ENCODE measurements at places on chromosomes 2 and 18.

DNA sequence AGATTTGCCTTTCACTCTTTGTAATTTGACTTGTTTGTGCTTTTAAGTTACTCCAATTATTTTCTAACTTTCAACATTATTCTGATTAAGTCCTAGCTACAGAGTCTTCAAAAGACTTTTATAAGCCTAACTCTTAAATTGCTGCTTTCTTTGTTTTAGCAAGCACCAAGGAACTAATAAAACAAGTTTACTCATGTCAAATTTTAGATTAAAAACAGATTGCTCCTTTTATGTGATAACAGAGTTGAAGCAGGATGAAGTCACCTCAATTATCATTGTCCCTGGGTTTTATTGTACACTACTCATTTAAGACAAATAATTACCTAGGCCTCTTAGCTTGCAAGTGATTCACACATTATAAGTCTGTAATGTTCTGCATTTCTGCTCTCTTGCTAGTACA is 678.4 kb downstream of the ERBB4 start:
- no peak for DNase-seq

- no peak for DNase-seq
These were observed 91.4 kb upstream of the IL1R2 start for GRCh38 chr2:101900375-101900774.

DNA sequence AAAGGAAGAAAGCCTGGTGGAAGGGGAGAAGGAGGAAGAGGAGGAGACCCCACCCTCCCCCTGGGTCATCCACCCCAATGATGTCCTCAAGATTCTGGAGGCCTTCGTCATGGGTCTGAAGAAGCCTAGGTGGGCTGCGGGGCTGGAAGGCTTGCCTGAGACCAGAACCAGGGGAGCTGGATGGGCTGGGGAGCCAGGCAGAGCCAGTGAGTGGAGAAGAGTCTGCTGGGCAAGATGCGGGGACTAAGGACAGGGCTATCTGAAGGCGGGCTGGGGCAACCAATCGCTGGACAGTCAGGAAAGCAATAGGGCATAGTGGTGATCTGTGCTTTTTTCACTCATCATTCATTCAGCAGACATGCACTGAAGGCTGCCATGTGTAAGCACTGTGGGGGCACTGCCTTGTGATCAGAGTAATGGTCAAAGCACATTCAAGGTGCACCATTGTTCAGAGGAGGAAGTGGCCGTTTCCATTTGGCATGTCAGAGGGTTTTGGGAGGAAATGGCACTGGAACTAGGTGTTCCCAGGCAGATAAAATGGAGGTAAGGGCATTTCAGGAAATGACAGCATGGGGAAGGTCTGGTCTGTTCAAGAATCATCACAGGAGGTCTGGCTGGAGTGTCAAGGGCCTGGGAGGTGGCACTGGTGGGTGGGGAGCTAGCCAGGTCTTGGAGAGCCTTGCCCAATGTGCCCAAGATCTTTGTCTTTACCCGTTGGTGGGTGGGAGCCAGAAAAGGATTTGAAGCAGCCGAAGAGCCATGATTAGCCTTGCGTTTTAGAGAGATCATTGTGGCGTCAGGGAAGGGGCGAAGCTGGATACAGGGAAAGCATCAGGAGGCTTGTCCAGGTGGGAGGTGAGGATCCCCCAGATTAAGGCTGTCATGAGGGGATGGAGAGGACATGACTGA is 24.2 kb downstream of the OTOF start:
- DNase-seq: no peak

DNA sequence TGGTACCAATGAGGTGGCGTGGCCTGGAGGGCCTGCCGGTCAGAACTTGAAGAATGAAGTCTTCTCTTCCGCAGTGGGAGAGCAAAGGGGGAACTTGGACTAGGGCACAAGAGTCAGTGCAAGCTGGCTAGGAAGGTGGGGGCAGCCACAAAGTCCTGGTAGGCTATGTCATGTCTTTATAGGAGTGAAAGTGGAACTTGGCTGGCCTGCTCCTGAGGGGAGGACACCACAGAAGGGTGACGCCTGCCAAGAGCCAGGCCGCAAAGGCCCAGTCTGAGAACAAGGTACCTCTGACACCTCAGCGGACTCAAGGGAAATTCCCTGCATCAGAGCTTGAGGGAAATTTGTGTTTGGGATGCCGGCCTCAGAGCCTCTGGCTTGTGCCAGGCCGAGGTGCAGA is 32.2 kb upstream of the MAP3K20 start:
- peak; percentile 98 for DNase-seq

DNA sequence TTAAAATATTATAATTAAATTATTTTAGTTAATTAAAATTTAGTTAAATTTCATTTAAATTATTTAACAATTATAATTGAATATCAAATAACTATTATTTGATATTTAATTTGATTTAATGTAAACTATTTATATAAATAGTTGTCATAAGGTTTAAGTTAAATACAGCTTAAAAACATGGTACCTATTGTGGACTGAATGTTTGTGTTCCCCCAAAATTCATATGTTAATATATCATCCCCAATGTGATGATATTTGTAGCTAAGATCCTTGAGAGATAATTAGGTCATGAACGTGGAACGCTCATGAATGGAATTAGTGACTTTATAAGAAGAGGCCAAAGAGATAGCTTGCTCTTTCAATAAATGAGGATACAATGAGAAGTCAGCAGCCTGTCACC is 505.7 kb upstream of the LRATD1 start:
- no peak for DNase-seq

- peak; percentile 99 for DNase-seq
These were observed 573.3 kb downstream of the LRP1B start for GRCh38 chr2:141557329-141558095.

GRCh38 chr2:35428548-35428947 is 927.0 kb upstream of the CRIM1 start:
- peak; percentile 27 for DNase-seq

- DNase-seq: peak; percentile 98
These were observed 22.8 kb downstream of the TTLL4 start for GRCh38 chr2:218733171-218734021.

DNA sequence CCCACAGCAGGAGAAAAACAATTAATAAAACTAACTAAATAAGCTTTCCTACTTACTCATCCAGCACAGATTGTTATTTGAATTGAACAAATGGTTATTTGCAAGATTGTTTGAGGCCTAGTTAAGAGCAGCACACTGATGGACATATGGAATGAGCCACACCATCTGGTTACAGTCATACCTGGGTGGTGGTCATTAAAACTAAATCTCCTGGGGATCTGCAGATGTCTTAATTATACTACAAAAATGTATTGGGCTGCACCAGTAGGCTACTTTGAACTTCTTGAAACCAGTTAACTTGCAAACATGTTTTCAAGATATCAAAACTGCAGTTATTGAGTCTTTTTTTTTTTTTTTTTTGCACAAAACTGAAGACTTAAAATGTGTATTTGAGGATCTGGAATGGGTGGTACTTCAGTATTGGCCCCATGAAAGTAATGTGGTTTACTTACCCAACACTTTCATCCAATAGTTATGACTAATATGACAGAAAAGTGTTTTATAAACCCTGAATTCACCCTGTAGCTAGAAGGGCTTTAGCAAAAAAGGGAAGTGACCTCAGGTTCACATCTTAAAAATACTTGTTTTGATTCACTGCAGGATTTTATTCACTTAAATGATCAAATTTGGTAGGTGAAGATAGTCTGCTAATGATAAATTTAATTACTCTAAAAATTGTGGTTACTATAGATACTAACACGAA is 10.8 kb downstream of the AGFG1 start:
- peak; percentile 95 for DNase-seq

GRCh38 chr2:212381428-212382102 is 157.0 kb downstream of the ERBB4 start:
- DNase-seq: no peak

- DNase-seq: no peak
These were observed 2.0 kb upstream of the MYO1B start for GRCh38 chr2:191243154-191243553.

GRCh38 chr2:151297882-151298281 is 8.4 kb upstream of the NMI start:
- DNase-seq: peak; percentile 91

- DNase-seq: peak; percentile 67
These were observed at the start of the genes DHX57 and MORN2 for GRCh38 chr2:38875576-38876367. DHX57 (minus strand) TSS chr2:38875934; CDS start chr2:38868405, 7,529 bp downstream. MORN2 (plus strand) TSS chr2:38875976.

DNA sequence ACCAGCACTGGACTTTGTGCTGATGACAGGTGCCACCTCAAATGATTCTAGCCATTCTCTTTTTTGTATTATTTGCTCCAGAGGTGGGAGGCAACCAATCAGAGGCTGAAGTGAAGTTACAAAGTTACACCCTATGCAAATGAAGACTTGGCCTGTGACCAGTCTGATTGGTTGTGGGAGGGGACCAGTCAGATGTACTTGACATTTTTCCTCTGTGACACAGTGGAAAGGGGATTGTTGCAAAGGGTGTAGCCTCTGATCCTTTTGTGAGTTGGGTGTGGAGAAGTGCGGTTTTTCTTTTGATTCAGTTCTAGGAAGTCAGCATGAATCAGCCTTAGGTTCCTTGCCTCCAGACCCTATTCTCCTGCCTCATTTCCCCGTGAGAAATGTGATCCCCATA is 244.0 kb downstream of the ARL6IP6 start:
- no peak for DNase-seq

GRCh38 chr18:36872329-36872728 is 43.4 kb downstream of the KIAA1328 start:
- DNase-seq: no peak

DNA sequence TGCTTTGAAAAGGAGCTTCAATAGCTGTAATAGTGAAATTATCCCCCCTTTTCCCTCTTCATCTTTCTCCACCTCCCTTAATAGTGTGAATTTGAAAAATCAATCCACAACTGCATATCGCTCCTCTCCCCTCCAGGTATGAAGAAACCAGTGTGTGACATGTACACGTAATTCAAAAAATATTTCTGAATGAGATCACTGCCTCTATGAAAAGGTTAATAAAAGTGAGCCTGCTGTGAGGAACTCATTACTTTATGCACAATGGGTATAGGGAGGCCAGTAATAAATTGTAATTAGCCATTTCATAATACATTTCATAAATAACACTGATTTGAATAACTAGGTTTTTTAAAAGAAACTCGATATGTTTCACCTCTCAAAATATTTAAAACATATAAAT is 209.0 kb upstream of the KYNU start:
- DNase-seq: no peak

GRCh38 chr2:84888401-84889276 is 7.8 kb upstream of the TRABD2A start:
- DNase-seq: peak; percentile 100

DNA sequence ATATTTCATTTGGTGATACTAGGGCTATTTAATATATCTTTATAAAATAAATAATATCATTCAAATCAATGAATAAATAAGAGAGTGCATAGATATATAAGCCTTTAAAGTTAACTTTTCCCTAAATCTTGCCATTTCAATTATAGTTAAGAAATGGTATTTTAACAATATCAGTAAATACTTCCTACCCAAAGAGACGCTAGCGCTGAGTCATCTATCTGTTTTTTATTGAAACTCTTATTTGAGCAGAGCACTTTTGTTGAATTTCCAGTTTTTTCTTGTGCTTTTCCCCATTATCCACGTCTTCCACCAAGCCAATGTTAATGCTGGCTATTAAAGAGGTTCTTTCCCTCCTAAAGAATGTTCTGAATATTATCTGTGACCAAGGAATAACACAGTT is 639.3 kb downstream of the DSC3 start:
- no peak for DNase-seq

DNA sequence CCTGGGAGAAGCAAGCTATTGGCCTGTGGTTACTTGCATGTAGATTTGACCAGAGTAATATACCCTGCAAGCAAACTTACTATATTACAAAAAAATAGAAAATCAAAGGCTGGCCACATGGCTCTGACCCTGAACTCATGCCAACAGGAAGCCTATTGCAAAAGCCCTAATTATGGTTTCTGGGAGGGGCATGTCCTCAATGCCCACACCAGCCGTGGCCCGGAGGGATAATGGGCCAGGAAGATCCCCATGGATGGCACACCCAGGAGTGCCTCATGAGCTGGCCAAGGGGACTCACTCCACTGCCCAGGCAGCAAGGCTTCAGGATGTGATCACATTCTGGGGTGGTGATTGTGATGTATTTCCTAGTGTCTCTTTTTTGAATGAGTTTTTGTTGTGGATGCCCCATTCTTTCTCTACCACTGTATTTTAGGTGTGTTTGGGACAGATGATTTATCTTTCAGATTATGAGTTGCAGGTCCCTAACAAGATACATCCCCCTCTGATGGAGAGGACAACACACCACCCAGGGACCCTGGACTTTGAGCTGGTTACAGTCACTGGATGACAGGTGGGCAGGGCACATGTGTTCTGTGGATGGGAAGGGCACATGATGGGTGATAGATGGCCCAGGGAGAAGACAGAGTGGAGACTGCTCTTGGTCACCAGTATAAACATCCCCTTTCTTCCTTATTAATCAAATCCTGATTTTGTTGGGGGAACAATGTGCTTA is 18.7 kb upstream of the TFCP2L1 start:
- DNase-seq: no peak

- DNase-seq: no peak
These were observed 100.7 kb downstream of the DGKD start for GRCh38 chr2:233455006-233455405.

- no peak for DNase-seq
These were observed 7.6 kb upstream of the NAGK start for GRCh38 chr2:71060871-71061270.

DNA sequence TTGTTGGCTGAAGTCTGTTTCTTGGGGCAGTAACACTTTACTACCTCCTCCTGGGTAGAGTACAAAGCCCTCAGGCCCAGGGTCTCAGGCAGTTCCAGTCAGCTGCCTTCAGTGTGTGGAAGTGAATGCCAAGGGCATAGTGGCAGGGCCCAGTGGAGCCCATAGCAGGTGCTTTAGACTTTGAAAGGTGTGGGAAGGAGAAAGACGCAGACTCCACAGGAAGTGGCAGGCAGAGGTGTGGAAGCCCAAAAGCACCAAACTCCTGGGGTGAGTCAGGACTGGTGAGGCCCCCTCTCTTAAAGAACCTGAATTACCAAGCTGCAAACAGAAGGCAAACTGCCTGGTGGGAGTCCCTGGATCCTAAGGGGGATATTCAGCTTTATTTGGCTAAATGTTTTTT is 45.3 kb downstream of the ADAM23 start:
- DNase-seq: no peak

DNA sequence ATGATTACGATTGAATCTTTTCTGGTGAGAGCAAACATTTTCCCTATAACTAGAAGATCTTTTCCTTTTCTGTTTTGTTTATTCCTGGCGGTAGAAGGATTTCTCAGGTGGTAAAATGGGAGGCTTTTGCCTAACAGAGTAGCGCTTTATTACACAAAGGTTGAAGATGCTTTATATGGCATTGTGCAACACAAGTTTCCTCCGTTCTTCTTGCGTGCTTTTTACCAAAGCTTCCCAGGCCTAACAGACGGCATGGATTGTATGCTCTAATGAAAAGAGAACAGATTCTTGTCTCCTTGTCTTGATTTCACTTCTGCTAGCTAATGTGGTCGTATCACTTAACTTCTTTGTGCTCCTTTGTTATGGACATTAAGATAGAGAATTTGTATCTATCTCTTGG is 43.8 kb downstream of the MYO1B start:
- peak; percentile 12 for DNase-seq
